ENCODE measurements at places on chromosomes 11 and 22. TPM values are rescaled to one million over a fixed set of nuclear protein-coding genes. Genes with fewer than 3 reads are reported as not detected.

POU2AF2 gene
- total RNA-seq = not detected

SLC15A3 gene
- 6.5 TPM for total RNA-seq

PHOX2A gene
- not detected for total RNA-seq

OR4A47 gene
- total RNA-seq = not detected

DNA sequence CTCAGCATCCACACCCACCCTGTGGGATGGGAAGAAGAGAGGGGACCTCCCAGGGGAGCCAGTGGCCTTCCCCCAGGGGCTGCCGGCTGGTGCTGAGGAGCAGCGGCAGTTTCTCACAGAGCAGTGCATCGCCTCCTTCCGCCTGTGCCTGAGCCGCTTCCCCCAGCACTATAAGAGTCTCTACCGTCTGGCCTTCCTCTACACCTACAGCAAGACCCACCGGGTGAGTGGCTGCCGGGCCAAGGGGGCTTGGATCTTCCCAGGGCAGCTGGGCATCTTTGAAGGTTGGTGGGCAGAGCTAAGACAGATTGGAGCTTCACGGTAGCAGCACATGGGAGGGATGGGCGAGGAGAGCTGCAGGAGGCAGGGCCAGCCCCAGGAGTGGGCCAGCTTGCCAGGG lies 61.8 kb upstream of the SUSD2 start:
- no peak for DNase-seq

All from A172 (cell line).